ENCODE measurements at places on chromosomes 16 and 17.
A peak's percentile ranks its signal among the peaks of the same experiment; 100 is the strongest.

DNA sequence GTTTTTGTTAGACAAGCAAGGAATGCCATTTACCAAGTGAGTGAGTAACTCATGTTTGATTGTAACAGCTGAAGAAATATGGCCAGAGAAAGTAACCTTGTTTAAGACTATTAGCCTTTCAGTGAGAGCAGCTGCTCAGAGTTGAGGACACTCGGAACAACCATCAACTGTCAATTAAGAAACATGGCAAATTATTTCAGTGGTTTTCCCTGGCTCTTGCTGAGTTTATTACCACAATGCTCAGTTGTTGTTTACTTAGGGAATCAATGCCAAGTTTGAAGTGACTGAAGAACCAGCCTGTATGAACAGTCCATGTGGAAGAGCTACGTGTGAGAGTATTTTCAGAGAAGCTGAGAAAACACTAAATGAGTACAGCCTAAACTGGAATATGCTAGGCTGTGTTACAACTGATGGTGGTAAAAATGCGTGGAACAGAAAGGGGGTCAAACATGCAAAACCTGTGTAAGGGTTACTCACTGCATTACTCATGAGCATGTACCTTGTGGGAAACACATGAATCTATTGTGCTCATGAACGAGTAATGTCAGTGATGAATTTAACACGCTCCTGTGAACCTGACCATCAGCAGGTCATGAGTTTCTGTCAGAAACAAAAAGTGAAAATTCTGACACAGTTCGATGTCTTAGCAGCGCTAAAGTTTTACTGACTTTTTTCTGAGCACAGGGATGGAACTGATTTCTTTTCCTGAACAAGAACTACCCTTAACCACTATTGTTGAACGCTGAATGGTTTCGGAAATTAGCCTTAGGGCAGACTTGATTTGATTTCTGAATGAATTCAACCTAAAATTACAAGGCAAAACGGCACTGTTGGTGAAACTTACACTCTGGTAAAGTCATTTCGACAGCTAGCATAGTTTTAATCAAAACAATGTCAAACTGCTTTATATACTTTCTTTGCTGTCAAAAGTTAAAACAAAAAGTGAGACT lies 33.5 kb downstream of the GNA13 start:
- DNase-seq: peak; percentile 45

DNA sequence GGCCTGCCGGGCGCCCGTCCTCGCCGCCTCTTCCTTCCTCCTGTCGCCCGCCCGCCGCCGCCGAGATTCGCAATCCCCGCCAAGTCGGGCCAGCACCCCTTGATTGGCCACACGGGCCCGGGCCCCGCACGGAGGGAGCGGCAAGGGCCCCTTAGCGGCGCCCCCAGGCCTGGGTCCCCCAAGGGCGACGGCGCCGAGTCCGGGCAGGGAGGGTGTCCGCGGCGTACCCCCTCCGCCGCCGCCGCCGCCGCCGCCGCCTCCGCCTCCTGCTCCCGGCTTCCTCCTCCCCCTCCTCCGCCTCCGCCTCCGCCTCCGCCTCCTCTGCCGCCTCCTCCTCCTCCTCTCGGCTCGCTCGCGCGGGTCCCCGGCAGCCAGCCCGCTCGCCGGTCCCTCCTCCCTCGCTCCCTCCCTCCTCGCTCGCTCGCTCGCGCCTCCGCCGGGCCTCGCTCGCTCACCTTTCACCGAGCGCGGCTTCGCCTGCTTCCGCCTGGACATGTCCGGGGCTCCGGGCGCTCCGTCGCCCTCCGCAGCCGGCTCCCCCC lies 561 bp downstream of the ZNF423 start:
- DNase-seq: no peak

DNA sequence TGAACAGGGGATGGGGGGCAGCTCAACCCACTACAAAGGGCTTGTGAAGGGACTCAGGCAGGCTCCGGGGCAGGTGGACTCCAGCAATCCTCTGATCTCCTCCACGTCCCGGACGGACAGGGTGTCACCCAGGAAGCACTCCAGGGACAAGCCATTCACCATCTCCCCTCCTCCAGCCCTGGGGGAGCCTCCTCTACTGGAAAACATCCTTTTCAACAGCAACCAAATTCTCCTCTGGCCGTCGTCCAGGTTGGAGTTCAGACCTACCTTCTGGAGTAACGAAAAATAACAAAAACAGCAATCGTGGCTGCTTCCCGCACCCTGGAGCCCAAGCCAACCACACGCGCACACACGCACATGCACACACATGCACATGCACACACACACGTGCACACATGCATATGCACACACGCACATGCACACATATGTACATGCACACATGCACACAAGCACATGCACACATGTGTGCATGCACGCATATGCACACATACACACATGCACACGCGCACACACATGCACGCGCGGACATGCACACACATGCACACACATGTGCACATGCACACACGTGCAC lies 8.9 kb upstream of the RBFOX3 start:
- DNase-seq: no peak

GRCh38 chr16:56789360-56789759 lies 59.4 kb downstream of the NUP93 start:
- no peak for DNase-seq

GRCh38 chr17:35890774-35891155 lies 10.6 kb upstream of the CCL5 start:
- DNase-seq: no peak

- DNase-seq: no peak
Observed at GRCh38 chr17:32385121-32385520, 35.2 kb downstream of the ZNF207 start.

- no peak for DNase-seq
Observed at GRCh38 chr16:1413684-1414531, 596 bp downstream of the UNKL start.

DNA sequence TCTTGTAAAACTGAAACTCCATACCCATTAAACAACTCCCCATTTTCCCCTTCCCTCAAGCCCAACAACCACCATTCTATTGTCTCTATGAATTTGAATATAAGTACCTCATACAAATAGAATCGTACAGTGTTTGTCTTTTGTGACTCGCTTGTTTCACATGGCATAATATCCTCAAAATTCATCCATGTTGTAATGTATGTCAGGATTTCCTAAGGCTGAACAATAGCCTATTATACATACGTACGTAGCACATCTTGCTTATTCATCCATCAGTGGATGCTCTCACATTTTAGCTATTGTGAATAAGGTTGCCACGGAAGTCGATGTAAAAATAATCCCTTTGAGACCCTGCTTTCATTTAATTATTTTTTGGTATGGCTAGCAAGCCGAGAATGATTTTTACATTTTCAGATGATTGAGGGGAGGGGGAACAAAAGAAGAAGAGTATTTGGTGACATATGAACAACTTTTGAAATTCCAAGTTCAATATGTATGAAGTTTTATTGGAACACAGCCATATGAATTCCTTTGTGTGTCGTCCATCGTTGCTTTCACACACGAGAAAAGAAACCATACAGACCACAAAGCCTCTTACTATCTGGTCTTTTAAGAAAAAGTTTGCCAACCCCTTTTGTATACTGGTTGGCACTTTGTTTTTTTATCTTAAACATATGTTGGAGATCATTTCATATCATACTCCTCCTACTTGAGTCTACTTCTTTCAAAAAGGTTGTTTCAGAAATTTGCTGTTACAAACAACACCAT lies 371.2 kb downstream of the NPIPA8 start:
- no peak for DNase-seq

DNA sequence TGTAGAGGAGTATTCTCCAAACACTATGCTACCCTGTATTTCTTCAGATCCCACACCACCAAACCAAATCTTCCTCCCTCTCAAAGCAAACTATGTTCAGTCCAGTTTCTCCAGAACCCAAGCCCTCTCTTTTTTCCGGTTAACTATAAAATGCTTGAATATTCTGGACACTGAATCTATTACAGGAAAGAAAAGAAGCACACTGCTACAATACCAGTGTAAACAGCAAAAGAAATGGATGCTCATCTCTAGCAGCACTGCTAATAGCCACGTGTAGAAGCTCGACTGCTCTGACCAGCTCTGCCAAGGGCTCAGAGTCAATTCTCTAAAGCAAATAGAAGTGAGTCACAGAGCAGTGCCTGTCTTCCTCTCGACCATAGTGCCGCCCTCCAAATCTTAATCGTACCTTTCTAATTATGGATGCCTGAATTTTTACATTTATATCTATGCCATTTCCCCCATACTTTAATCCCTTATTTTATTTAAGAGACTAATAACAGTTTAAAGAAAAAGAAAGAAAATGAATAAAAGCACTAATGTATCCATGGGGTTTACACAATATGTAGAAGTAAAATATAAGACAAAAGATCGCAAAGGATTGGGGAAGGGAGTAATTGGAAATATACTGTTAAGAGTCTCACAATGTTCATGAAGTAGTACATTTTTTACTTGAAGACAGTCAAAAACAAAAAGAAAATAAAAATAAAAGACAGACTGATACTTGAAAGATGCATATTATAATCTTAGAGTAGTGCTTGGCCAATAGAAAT lies 154.5 kb downstream of the PARN start:
- DNase-seq: no peak

Data from keratinocyte (primary cell).